Lower leg skin (tissue), 4 donors: ENCODE measurements at places on chromosomes 11 and 22.

- no peak for DNase-seq
Measured at GRCh38 chr11:61439615-61440014, 9.7 kb downstream of the SDHAF2 start.

DNA sequence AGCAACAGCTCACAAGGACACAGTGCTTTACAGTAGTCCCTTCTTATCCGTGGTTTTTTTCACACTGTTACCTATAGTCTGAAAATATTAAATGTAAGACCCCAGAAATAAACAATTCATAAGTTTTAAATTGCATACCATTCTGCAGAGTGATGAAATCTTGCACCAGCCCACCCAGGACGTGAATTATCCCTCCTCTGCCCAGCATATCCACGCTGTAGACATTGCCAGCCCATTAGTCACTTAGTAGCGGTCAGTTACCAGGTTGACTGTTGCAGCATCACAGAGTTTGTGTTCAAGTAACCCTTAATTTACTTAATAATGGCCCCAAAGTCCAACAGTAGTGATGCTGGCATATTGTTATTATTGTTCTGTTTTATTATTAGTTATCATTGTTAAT is 3.6 kb downstream of the CLTCL1 start:
- no peak for DNase-seq

- no peak for DNase-seq
Measured at GRCh38 chr11:8934742-8935488, 2.2 kb upstream of the C11orf16 start.

DNA sequence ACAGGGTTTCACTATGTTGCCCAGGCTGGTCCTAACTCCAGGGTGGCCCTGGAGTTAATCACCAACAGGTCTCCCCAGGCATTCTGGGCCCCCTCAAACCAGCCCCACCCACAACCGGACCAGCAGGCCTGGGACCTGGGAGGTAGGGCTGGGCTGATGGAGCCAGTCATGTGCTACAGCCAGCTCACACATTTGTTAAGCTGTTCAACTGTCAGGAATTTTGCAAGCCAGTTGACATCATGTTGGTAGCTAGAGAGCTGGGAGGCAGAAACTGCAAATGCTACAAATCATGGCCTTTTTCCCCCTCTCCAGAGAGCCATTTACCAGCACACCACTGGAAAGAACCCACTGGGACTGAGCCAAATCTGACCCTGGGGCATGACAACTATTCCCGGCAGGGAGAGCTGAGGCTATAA is 6.8 kb downstream of the ARHGAP1 start:
- no peak for DNase-seq

GRCh38 chr11:119493712-119494111 is 70.7 kb upstream of the THY1 start:
- DNase-seq, result no peak

DNA sequence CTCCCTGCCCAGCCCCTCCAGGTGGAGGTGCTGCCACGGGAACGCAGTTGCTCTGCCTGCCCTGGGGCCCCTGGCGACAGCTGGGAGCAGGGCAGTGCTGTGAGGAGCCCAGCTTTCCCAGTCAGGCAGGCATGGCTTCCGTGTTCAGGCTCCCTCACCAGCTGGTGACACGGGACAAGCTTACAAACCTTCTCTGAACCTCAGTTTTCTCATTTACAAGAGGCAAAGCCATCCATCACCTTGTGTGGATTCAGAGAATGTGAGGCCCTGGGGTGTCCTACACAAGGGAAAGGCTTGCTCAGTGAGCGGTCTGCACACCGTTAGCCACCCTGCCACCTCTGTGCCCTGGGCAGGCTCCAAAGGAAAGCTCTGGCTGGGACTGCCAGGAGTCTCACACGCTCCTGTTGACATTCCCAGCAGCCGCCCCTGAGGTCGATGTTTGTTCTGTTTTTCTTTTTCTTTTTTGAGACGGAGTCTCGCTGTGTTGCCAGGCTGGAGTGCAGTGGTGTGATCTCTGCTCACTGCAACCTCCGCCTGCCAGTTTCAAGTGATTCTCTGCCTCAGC is 23.5 kb downstream of the SUN2 start:
- no peak for DNase-seq

GRCh38 chr11:35089666-35090065 is 49.3 kb upstream of the CD44 start:
- DNase-seq, result no peak

- no peak for DNase-seq
Measured at GRCh38 chr11:74085542-74085892, 76.6 kb upstream of the UCP3 start.

GRCh38 chr22:39558950-39559349 is 11.6 kb upstream of the CACNA1I start:
- no peak for DNase-seq

DNA sequence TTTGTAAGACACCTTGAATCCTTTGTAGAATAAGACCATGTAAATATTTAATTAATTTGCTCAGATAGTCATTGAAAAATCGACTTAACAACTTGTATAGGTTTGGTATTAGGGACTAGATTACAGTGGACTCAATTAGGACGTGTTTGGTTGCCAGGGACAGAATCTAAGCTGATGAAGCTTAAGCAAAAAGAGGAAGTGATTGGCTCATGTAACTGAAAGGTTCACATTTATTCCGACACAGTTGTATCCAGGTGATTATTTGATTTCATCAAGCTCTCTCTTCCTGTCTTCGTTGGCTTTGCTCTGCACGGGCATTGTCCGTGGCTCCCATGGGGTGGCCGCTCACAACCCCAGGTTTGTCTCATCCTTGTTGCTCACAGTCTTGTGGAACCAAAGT is 146.4 kb downstream of the C11orf91 start:
- DNase-seq, result peak; percentile 42

DNA sequence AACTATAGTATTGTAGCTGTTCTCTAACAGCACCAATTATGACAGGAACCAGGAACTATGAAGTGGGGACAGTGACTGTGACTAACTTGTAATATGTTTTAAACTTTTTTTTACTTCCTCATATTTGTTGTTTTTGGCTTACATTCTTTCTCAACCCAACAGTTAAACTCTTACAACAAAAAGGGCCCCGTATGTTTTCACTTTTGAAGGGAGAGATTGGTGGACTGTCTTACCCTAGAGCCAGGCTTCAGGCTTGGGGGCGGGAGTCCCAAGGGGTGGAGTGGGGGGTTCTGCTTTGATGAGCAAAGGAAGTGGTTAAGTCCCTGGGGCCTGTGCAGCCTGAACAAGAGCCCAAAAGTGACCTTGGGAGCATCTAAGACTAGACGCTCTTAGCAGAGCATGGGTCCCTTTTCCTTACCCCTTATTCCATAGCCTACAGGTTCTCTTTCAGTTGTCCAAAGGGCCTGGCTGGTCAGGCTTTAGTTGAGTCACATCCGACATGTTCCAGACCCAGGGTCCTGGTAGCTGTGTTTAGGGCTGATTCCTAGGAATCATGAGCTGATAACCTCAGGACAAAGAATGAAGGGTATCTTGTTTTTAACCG is 38.8 kb downstream of the STIM1 start:
- DNase-seq, result no peak

- DNase-seq, result no peak
Measured at GRCh38 chr22:19760058-19760950, at the start of gene TBX1. Gene TBX1 (plus strand): TSS chr22:19760778. CDS start chr22:19760844, 66 bp downstream.

DNA sequence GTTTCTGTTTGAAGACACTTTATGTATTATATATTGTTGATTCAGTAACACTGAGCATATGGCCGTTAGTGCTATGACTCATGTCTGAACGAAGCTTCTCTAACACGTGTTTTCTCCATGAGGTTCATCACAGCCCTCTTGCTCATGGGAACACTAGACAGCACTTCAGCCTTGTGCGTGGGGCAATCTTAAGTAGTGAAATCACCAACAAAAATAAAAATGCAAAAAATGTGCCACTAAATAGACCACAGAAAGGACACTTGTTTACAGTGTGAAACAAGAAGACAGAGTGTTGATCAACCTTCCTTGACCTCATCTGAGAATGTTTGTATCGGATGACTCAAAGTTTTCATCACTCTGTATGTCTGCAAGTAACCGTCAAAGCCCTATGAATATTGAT is 94.5 kb downstream of the FDX1 start:
- no peak for DNase-seq

DNA sequence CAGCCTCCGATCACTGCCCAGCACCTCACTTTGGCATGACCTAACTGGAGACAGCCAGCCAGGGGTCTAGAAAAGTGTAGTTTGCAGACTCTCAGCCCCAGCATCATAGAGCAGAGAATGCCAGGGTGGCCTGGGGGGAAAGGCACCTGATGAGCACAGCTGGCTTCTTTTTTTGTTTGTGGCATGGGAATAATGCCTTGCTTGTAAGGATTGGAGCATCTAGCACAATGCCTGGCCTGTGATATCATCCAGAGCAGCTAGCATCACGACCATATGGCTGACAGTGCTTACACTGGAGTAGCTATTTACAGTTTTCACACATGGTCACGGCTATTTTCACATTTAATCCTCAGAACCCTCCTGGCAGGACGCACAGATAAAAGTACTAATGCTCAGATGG is 594.8 kb upstream of the B3GAT1 start:
- DNase-seq, result no peak

GRCh38 chr11:2209900-2210321 is 38.3 kb upstream of the TH start:
- DNase-seq, result peak; percentile 8

DNA sequence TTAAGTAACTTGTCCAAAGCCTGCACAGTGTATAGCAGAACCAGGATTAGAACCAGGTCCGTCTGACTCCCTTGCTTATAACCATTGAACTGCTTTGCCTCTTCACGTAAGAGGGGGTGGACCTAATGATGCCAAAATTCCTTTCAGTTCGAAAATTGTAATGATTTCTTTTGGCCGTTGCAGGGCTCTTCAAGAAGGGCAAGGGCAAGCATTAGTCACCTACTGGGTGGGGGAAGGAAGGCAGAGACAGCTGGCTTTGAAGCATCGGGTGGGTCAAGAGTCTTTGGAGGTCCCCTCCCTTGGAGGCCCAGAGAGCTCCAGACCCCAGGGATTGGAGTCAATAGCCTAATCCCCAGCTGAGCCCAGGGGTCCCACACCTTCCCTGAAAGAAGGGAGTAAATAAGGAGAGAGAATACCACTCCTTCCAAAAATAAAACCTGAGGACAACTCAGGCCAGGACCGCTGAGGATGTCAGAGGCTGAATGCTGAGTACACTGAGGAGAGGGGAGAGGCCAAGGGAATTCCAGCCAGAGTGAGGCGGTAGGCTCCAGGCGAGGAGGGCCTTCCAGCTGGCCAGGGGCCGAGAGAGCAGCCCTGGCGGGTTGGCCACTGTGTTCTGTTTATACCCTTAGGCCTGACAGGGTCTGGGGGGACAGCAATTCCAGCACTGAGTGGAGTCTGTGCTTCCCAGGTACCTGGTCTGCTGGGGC is 14.1 kb downstream of the CREB3L1 start:
- DNase-seq, result no peak

DNA sequence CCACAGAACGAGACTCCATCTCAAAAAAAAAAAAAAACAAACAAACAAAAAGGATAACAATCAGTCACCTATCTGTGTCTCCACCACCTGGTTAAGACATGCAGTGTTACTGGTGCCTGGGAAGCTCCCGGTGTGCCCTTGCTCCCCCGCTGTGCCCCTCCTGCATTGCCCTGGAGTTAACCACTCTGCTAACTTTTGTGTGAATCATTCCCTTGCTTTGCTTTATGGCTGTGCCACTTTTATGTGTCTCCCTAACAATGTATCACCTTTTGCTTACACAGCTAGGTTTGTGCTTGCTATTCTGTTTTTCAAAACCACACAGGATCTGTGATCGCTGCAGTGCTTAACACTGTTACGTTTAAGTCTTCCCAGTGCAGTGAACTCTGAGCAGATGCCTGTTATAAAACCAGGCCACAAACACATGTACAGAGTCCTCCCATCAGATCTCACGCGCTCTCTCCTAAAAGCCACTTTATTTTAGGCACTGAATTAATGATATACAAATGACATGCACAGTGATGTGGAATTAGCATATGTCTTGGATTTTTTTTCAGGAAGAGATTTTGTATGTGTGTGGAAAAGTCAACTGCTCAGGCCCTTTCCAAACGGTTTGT is 69.9 kb downstream of the BUD13 start:
- peak; percentile 29 for DNase-seq

DNA sequence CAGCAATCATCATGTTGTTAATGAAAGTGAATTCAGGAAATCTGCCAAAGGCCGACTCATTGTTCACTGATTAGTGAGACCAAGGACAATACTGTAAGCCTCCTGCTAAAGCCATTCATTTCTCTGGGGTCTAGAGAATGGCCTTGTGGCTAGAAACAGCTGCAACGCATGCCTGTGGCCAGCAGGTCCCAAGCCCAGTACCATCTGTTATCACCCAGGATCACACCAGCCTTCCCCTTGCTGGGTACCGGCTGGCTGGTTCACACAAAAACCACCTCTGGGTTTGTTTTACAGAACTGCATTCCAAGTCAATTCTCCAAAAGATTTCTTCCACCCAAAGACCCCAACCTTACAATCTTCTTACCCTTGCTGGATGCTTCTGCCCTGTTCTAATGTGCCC is 1.1 kb downstream of the PLAAT5 start:
- no peak for DNase-seq

DNA sequence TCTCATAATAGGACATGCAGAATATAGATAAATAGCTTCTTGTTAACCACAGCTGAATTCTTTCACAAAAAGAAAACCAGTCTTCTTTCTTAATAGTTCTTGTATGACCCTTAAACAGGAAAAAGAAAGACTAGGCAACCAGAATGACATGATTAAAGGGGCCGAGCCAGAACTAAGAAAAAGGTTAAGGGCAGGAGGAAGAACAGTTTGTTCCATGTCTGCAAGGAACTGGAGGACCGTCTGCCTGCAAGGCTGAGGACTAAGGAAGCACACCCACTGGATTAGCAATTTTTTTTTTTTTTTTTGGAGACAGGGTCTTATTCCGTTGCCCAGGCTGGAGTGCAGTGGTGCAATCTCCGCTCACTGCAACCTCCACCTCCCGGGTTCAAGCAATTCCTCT is 26.0 kb upstream of the TMPRSS5 start:
- no peak for DNase-seq

GRCh38 chr22:20905415-20906386 is 11.5 kb upstream of the CRKL start:
- DNase-seq, result no peak

DNA sequence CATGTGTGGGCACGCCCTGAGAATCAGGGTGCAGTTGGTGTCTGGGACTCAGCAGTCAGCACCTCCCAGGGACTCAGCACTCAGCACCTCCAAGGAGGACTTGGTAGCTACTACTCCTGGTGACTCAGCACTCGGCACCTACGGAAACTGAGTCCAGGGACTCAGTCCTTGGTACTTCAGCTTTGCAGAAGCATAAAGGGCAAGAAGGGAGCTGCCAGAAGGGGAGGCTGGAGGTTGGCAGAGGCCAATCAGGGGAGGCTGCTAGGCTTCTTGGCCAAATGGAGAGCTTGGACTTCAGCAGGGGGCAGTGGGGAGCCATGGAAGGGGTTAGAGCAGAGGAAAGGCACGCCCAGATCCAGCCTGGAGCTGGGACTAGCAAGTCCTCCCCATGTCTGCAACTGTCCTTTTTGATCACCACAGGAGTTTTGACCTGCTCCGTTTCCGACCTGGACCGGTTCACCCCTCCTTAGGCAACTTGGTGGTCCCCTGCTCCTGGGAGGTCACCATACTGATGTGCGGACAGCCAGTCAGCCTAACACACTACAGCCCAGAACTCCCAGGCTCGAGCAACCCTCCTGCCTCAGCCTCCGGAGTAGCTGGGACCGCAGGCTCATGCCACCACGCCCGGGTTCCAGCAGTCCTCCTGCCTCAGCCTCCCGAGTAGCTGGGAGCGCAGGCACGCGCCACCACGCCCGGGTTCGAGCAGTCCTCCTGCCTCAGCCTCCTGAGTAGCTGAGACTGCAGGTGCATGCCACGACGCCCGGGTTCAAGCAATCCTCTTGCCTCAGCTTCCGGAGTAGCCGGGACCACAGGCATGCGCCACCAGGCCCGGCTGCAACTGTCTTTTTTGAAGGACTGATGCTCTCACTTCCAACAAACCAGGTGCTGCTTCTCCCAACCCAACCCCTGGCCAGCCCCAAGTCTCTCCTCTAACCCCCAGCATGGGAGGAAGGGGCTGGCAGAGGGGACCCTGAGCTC is 1.5 kb downstream of the ANO9 start:
- DNase-seq, result no peak
